ENCODE measurements at places on chromosomes 16 and 17.
A peak's percentile ranks its signal among the peaks of the same experiment; 100 is the strongest.

GRCh38 chr17:11996722-11997146 is 541 bp downstream of the ZNF18 start:
- no peak for DNase-seq

GRCh38 chr17:64707050-64707591 is 45.0 kb upstream of the SMURF2 start:
- peak; percentile 97 for DNase-seq

DNA sequence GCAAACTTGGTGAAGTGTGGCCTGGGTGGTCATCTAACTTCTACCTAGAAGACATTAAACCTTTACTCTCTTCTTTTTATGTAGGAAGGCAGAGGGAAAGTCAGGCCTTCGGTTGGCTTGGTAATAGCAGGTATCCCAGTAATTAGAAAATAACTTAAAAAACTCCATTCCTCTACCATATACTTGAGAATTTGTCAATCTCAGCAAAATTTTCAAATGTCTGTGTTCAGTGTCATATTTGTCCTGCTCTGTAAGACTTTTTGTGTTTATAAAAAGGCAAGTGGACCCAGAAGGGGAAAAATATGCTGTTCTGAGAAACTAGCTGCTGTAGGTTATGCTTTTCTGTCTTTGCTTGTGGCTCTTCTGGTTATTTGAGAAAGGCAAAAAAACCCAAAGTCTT is 5.8 kb downstream of the HMOX2 start:
- no peak for DNase-seq

DNA sequence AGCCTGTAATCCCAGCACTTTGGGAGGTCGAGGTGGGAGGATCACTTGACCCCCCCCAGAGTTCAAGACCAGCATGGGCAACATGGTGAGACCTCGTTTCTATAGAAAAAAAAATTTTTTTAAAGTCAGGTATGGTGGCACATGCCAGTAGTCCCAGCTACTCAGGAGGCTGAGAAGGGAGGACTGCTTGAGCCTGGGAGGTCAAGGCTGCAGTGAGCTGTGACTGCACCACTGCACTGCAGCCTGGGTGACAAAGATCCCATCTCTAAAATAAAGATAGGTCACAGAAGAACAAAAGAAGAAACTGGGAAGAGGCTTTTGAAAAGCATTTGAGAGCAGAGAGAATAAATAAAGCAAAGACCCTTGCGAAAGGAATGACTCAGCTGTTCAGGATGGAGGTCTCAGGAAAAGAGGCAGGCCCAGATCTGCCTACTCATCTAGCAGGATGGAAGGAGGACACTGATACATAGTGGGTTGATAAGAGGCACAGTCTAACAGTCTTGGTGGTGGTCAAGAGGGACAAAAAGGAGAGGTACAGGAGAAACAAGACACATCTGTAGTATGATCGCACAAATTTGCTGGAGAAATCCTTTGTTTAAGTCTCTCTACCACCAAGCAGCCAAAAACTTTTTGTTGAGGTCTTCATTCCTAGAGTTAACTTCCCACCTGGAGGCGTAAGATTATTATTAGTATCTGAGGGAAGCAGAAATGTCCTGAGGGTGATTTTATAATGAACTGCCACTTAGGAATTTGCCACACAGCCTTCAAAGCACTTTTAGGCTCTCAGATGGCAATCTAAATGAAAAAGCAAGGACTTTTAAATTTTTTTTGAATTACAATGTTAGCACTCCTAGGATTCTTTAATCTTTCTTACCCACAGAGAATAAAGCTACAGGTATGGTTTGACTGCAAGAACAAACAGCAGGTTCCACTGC is 17.6 kb downstream of the ZSWIM7 start:
- peak; percentile 46 for DNase-seq

DNA sequence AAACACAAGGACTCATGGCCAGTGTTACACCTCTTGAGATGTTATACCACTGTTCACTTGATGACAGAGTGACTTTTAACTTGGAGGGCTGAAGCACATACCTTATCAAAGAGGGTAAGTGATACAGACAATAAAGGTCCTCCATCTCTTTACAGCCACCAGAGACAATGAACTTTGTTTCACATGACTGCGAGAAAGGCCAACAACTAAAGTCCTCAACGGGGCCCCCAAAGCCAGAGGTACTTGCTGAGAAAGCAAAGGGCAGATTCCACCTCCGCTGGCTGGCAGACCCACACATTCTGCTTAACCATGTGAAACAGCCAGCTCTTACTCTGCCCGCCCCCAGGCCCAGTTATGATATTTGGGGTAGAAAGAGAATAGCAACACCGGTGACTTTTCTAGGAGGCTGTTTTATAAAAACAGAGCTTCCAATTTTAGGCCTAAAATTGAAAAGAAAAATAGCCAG is 21.4 kb downstream of the DCUN1D3 start:
- no peak for DNase-seq

DNA sequence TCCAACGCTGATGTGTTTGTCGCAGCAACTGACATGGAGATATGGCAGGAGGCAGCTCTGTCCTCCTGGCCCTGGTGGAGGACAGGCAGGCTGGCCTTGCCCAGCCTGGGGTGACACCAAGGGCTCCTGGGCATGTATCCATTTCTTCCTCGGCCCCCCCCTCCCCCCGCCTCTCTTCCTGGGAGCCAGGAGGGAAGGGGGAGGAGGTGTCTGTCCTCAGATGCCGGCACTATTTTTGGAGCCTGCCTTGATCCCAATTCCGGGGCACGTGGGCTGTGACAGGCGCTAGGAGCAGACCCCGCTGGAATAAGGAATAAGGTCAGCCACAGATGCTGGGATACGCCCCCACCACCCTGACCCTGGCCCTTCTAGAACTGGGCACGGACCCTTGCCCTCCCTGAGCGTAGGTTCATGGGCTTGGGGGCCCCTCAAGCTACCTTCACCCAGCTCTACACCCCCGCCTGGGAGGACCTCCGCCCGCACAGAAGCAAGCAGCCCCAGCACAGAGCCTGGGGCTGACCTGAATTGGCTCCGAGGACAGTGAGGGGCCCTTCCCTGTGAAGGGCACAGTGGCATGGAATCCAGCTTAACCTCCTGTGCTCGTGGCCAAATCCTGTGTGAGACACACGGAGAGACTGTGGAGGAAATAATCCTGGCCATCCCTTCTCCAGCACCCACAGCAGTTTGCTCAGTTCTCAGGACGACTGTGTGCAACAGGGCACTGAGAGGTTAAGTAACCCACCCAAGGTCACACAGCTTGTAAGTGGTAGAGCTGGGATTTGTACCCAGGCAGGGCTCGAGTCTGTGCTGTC is 24.1 kb downstream of the SEC14L5 start:
- DNase-seq = no peak

DNA sequence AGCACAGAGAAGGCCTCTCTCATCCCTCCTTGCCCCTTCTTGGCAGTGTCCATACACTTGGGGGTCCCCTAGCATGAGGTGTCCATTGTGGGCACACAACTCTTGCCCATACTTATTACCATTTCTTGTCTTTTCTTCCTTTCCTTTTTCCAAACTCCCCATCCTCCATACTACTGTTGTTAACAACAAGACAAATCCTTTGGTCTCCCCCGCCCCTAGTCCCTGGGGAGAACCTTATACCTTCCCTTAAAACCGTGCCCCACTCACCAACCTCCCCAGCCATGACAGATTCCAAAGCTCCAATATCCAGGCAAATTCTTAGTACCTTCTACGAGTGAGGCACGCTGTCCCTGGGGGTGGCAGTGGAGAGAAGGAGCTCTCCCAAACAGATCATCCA is 82.9 kb downstream of the GAS7 start:
- no peak for DNase-seq

DNA sequence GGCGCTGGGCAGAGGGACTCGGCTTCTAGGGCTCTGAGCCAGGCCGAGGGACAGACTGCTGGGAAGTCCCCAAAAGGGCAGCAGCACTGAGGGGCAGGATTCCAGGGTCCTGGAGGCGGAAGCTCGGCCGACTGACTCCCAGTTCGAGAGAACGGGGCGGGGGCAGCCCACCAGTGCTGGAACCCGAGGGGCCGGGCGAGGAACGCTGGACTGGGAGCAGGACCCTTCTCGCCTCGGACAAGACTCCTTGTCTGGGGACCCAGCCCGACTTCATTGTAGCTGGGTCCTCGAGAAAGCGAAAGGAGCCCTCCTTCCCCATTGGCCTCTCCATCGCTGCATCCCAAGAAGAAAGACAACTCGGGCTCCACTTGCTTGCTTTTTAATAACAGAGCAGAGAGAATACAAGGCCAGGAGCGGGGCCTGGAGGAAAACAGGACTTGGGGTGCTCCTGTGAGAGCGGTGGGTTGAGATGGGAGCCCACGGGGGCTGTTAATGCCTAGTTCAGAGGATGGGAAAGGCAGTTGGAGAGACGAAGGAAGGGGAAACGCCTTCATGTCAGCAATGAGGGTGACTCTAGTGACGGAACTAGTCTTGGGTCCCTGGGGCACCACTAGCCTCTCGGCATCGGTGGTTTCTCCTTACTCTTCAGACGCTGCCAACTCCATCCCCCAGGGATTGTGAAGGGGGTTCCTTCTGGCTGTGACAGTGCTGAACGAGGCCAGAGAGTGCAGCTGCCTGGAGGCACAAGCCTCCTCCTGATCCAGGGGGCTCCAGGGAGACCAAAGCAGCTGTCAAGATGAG is 492 bp upstream of the CAMTA2 start:
- DNase-seq = no peak

DNA sequence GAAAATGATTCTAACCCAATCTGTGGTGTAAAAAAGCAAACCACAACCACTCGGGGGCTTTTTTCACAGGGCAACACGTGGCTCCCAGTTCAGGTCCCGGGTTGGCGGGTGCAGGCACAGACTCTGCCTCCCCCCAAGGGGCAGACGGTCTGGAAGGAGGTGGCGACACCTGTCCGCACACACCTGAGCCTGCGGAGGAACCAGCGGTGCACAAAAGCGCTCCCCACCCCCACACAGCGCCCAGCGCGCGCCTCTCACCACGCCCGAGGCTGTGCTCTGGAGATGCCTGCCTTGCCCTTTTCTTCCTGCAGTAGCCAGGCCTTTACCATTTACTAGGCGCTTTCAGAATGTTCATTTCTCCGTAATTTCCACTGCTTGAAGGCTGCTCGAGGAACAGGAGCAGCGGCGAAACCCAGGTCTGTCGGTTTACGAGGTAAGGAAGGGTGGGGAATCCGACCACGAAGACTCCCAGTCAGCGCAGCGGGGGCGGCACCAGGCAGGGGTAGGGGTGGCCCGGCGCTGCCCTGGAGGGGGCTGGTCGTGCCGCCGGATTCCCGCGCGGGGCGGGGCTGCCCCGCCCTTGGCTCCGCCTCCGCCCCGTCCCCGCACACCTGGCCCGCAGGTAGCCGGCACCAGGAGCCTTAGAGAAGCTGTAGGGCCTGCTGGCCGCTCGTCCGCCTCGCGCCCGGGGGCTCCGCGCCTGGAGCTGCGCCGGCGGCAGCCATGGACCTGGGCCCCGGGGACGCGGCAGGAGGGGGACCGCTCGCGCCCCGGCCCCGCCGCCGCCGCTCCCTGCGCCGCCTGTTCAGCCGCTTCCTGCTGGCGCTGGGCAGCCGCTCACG is at the start of gene USP43:
Gene USP43, plus strand, starts transcription at position 608 of the 842 bp plus-strand sequence. Its CDS starts 116 bp downstream, at position 724.
- no peak for DNase-seq

DNA sequence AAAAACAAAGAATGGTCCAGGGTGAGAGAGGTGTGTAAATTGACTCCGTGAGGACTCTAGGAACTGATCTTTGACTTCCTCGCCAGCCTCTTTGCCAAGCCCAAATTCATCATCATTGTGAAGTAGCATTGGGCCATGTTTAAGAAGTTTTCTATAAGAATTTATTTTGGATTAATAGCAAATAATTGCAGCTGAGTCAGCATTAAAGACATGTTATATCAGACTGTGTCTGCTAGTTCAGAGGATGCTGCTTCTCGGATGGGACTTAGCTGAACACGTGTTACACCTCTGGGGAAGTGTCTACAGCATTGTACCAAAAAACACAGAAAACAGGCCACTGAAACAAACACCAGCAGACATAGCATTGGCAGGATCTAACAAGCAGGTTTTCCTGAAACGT is 366.6 kb downstream of the CDH13 start:
- DNase-seq = no peak

DNA sequence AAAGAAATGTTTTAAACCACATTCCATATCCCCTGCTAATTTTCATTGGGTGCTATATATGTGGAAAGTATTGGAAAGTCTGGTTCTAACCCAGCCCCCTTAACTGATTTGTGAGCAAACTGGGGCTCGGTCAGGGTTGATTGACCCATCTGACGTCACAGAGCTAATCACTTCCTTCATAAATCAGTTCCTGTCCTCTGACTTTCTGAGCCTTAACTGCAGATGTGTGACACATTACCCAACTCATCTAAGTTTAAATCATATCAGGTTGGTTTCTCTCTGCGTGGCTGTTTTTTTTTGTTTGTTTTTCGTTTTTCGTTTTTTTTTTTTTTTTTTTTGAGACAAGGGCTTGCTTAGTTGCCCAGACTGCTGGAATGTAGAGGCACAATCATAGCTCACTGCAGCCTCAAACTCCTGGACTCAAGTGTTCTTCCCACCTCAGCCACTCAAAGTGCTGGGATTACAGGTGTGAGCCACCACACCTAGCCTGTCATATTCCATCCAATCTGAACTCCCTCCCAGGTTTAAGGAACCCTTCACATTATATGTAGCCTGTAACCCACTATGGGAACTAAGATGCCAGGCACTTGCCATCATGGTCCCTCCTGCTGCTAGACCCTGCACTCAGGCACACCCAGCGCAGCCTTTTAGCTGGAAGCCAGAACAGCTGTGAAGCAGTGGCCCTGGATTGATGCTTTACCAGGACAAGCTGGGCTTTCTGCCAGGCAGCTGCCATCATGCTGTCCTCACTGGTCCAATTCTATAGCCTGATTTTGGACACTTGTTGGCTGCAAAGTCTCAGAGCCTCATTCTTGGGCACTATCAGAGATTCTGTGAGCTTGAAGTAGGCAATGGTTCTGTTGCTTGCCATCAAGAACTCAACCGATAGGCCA is 6.9 kb upstream of the BPTF start:
- no peak for DNase-seq
